ENCODE measurements at places on chromosomes 4 and X.

GRCh38 chr4:143377611-143378099, 41.0 kb downstream of the GAB1 start:
- DNase-seq, result no peak

DNA sequence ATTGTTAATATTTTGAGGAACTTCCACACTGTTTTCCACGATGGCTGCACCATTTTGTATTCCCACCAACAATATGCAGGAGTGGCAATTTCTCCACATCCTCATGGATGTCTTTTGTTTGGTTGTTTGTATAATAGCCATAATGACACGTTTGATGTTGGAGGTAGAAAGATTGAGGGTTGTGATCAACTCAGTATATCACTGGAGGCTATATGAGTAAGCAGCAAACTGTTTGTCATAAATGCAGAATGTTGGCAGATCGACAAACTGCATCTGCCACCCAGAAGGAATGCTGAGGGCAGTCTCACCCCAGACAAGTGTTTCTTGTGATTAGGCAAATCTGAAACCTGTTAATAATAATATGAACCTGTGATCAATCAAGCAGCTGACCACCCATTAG, 243.9 kb upstream of the WDFY3 start:
- no peak for DNase-seq

- DNase-seq, result no peak
These were observed 17.2 kb downstream of the GPR174 start for GRCh38 chrX:79161655-79162054.

DNA sequence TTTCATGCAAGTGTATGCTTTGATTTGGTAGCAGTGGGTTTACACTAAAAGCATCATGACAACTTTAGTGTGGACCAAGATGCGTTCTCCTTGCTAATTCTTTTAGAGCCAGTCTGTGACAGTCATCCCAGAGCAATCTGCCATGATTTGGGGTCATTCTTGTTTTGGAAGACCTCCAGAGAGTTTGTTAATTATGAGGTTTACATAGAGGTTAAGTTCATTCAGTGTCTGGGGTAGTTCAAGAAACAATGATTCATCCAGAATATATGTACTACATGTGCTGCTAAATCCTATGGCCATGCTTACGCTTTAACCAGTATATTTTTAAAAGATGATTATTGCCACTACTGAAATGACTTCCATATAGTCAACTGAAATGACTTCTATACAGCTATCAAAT, 328.5 kb upstream of the AGA start:
- peak; percentile 20 for DNase-seq

- no peak for DNase-seq
These were observed 59.8 kb downstream of the PTCHD1 start for GRCh38 chrX:23394421-23394820.

- no peak for DNase-seq
These were observed 11.8 kb upstream of the ELF2 start for GRCh38 chr4:139188648-139189416.

GRCh38 chr4:128060121-128060698, 902 bp upstream of the LARP1B start:
- peak; percentile 6 for DNase-seq

GRCh38 chr4:58048491-58048890, 938.3 kb upstream of the IGFBP7 start:
- no peak for DNase-seq

DNA sequence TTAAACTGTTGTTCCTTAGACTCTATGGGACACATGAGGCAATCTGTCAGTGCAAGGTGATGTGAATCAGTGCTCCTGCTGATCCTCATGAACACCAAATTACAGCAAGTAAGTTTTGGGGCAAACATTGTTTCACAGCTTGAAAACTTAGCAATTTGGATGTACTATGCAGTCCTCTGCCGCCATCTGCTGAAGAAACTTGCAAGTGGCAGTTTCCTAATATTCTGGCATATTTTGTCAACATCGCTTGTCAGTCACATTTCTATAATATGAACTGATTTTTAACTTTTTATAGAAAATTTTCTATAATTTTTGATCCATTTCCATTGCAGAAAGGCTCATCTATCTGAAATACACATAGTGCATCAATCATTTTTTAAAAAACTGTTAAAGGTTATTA, 56.3 kb downstream of the ZAR1 start:
- DNase-seq, result peak; percentile 52

DNA sequence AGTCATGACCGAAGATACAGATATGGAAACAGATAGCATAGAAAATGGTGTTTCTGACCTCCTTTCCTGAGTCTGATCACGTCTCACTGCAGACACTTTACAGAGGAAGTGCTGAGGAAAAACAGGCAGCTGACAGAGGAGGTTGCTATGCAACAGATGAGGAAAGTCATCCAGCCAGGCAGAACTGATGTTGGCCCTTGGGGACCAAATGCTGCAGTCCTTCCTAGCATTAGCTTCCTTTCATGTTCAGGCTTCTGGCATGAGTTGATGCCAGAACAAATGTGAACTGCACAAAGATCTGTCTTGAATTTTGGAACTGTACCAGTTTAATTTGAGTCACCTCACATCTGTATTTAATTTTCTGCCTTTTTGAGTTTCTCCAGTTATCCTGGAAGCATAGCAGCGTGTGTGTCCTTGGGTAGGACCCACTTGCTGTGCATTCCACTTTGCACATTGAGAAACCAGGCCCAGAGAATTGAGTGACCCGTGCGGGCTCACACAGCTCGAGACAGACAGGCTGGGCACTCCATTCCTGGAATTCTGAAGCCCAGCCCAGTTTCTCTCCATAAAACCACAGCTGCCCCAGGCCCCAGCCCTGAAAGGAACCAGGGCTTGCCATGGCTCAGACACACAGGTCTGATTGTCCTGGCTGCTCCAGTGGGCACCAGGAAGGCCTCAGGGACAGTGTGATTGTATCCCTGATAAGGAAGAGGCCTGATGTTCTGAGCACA, 1.4 kb upstream of the MAGED1 start:
- DNase-seq, result peak; percentile 69

GRCh38 chr4:86452924-86453531, 93.2 kb upstream of the MAPK10 start:
- DNase-seq, result peak; percentile 70

DNA sequence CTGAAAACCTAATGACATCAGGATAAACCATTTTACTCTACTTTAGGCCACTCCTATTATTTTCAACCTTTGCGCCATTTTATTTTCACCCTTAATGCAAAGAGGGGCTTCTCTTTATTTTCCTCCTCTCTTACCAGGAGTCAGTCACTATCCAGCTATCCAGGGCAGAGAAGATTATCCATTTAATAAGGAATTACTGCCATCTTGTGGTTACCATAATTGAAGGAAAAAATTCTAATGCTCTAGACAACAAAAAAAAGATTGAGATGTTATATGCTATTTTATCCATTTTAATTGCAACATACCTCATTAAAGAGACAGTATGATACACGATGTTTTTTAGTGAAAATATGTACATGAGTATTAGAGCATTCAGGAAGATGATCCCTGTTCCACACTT, 514.5 kb upstream of the FAM241A start:
- DNase-seq, result peak; percentile 42

DNA sequence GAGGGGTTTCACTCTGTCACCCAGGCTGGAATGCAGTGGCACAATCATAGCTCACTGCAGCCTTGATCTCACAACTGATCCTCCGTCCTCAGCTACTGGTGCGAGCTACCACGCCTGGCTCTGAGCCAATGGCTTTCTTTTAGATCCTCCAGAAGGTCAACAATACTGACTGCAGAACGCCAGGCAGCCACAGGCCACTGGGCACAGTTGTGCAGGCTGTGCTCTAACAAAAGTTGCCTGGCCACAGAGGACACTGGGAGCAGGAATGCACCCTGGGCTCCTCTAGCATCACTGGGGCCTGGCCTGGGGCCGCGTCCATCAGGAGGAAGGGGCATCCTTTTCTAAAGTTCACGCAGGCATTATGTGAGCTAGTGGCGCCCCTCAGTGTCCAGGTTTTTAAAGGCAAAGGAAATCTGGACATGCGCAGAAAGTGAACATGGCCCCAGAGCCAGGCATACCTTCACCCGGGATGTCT, 14.9 kb upstream of the PORCN start:
- DNase-seq, result peak; percentile 38

GRCh38 chrX:24768556-24768955, 74.8 kb downstream of the POLA1 start:
- no peak for DNase-seq

DNA sequence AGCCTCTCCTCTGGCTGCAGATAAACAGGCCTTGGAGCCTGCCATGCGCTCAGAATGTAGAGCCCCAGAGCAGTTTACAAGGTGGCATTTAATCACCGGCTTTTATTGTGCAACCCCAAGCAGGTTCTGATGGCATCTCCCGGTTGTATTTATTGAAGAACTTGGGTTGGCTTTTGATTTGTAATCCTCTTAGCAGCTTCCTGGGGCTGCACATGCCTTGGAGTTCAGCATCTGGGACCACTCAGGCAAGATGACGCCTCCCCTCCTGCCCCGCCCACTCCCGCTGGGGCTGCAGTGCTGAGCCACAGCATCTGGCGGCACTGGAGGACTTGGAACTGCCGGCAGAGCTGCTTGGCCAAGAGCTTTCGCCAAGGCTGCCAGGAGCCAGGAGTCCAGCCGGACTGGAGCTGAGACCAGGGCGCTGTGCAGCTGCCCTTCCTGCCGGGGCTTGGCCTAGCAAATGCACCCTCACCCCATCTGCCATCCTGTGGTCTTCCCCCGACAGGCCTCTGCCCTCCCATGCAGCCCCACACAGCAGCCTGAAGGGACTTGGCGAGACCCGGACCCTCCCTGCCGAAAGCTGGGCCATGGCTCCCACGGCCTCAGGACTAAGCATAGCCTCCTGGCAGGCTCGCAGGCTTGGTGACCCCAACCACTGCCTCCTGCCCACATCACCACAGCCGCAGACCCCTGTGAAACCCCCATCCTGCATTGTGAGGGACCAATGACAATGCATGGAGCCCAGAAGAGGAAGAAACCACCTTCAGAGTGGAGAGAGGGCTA, 5.4 kb downstream of the HTRA3 start:
- peak; percentile 93 for DNase-seq

- DNase-seq, result no peak
These were observed at the start of gene RENBP for GRCh38 chrX:153944140-153944799. RENBP (minus strand) TSS chrX:153944643; CDS start chrX:153944610, 33 bp downstream.

DNA sequence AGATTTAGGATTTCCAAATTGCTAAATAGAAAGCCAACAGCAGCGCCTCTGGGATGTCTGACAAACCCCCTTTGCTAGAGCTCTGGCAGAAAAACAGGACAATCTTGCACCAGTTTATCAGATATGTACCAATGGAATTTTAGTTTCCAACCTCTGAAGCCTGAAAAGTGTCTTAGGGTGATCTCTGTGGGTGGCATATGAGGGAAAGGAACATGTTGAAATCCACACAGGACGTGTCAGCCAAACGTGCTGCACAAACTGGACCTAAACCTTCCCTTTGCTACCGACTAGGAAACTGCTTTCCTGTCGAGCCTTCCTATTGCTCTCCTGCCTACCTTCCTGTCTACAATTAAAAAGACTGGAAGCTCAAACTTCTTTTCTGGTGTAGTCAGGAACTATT, 53.5 kb downstream of the REELD1 start:
- no peak for DNase-seq

- no peak for DNase-seq
These were observed 22.6 kb upstream of the CLCN4 start for GRCh38 chrX:10133980-10134676.

- DNase-seq, result no peak
These were observed 104.4 kb upstream of the CXCL13 start for GRCh38 chr4:77501240-77501639.

DNA sequence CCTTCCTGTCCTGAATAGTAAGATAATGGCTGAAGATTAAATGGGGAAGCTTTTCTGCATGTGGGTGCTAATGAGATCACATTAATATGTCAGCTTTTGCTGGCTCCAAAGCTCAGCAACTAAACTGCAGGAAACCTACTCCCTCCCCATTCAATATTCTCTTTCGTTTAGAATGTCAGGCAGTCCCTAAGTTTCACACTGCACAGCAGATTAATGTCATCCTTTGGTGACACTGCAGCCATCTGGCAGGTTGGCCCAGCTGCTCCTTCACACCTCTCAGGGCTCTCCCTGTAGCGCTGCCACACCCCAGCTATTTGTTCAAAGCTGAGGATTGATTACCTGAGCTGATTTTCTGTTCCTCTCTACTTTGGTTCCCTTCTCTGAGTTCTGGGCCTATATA, 110.5 kb downstream of the KDR start:
- no peak for DNase-seq

DNA sequence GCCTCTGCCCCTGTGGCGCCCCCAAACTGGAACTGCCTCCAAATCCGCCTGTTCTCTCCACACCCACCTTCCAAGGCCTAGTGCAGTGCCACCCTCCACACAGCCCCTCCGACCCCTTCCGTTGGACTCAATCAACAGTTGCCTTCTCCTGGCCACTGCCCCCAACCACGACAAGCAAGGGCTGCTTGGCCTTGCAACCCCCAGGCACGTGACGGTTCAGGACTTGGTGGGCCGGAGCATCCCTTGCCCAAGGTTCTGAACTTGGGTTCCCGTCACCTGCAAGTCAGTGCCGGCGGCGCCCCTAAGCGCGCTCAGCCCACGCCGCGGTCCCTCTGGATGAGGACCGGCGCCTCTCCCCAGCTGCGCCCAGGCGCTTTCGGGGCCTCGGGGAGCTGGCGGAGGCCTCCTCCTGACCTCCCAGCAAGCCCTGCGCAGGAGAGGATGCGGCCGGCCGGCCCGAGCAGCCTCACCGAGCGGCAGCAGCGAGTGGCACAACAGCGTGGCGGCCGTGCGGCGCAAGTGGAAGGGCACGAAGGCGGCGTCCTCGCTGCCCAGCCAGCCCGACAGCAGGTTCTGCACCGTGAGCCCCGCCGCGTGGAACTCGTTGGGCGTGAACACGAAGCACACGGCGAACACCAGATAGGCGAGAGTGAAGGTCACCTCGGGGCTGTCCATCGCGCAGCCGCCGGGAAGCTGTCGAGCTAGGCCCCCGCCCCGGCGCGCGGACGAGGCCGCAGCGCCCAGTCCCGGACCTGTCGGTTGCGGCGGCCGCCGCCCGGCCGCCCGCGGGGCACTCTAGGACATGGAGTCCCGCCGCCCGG, 750 bp downstream of the TMEM129 start:
- DNase-seq, result peak; percentile 28

GRCh38 chr4:108830509-108831244, 67.8 kb upstream of the ETNPPL start:
- peak; percentile 13 for DNase-seq

DNA sequence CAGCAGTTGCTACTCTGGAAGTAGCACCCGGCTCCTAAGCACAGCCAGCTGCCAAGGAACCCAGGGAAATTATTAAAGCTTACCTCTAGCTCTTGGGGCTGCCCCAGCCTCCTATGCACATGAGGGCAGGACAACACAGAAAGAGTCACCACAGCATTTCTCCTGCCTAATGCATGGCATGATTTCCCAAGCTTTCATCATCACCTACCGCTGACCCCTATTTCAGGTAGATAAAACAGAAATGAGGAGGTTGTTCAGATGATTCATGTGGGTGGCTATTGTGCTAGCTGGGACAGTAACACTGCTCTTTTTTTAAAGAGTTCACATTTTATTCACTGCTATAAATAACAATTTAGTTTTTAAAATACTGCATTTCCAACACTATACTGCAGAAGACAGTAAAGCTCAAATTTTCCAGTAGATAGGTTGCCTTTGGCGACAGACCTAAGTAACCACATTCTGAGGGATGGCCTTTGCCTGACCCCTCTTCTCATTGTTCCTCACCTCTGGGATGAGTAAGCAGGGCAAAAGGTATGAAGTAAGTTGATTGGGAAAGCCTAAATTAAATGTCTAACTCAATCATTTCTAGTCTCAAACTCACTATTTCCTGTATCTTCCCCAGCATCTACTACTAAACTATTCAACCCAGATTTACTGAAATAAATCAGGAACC, 16.7 kb downstream of the CASK start:
- DNase-seq, result no peak

GRCh38 chrX:12981880-12982279, 7.0 kb downstream of the TMSB4X start:
- DNase-seq, result no peak

GRCh38 chr4:137960371-137961050, 281.6 kb downstream of the SLC7A11 start:
- peak; percentile 92 for DNase-seq

Data from IMR-90 (cell line).